ENCODE measurements at places on chromosomes 12 and 14.

DNA sequence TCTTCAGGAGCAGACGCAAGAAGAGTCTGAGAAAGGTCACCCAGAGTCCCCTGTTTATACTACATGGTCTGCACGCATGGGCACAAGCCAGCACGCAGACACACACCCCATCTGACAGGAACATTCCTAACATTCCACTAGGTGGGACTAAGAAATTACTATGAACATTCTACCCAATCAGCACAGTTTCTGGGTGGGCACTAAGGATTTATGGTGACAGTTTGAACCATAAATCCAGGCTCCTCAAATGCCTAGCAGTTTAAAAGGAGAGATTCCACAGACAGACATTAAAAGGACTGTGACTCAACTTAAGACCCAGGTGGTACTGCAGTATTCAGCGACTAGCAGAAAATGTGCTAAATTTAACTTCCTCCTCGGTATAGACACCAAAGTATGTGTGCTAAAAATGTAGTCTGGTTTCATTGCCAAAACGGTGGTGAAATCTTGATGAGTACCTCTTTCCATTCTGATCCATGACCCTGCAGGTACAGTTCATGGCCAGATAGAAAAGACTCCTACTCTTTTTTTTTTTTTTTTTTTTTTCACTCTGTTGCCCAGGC lies 16.2 kb downstream of the ABHD4 start:
- no peak for DNase-seq

GRCh38 chr14:70576891-70577290 lies 23.6 kb downstream of the MED6 start:
- no peak for DNase-seq

DNA sequence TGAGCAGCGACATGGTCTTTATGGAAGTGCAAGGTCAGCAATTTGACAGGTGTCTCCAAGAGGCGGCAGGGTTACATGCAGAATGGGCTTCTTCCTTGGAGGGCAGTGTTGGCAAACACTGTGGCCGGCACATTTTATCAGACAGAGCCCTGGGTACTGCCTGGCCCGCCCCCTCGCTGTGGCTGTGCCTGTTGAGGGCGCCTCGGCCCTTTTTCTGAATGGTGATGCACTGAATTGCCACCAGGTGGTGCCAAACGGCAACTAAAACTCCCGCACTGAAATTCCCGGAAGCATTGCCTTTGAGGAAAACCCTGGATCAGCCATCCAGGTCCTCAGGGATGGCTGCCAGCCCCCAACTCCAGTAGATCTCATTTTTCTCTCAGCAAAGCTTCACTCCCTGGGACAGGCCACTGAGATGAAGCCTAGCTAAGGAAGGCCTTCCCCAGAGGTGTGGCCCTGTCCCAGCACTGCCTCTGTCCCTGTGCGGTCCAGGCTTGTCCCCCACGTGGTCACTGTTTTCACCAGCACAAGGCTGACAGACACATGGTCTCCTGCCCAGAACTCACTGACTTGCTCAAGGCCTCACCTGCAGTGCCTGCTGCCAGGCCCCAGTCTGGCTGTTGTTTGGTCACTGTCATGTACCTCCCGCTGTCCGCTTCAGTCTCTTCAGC lies 73.6 kb downstream of the TESC start:
- DNase-seq, result peak; percentile 71

- DNase-seq, result no peak
Observed at GRCh38 chr14:104212206-104213095, 74.1 kb downstream of the KIF26A start.

DNA sequence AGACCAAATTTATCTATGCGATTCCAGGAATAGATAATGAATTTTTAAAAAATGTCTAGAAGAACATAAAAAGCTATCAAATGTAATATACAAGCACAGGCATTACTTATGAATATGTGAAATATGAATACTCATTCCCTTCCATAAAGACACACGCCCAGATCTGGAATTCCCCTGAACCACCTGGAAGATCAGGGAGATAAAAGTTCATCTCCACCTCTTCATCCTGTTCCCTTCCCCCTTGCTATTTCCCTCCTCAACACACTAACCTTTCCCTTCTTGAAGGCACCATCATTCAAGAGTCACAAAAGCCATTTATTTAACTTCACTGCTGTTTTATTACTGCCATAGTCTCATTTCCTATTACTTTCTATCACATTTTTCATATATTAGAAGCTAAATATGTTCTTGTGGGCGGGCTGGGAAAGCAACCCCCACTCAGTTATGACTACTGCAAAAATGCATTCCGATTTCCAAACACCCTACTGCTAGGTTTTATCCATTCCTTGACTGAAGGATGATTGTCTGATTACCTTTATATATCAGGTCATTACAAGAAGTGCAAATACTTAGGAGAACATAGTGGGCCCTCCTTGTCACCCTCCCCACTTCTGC lies 16.1 kb downstream of the FGD6 start:
- DNase-seq, result no peak

- DNase-seq, result no peak
Observed at GRCh38 chr12:57476162-57476992, 3.3 kb downstream of the ARHGAP9 start.

DNA sequence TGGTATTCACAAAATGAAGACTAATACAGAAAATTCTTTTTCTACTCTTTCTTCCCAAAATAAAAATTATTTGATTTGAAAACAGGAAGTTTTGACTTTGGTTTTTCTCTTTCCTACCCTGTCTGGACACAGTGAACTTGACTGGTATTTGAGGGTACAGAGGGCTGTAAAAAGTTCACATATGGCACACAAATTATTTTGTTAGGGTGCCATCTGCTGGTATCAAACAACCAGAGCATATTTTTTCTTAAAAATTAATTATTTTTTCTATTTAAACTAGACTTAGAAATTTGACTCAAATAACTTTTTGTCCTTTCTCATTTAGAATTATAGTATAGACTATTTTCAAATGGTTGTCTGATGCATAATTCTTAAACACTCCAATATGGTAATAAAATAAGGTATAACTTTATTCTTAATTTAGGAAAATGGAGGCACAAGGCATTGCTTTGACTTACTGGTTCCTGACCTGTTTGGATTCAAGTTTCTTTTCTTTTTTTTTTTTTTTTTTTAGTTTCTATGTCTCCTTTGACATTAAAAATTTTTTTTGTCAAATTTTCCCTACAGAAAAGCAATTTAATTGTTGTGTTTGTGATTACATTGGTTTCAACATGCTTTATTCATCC lies 390.6 kb downstream of the PRKD1 start:
- no peak for DNase-seq

GRCh38 chr14:106879241-106879640 lies 1352.9 kb downstream of the TMEM121 start:
- no peak for DNase-seq

GRCh38 chr12:110012137-110012536 lies 12.9 kb downstream of the ANKRD13A start:
- DNase-seq, result no peak

DNA sequence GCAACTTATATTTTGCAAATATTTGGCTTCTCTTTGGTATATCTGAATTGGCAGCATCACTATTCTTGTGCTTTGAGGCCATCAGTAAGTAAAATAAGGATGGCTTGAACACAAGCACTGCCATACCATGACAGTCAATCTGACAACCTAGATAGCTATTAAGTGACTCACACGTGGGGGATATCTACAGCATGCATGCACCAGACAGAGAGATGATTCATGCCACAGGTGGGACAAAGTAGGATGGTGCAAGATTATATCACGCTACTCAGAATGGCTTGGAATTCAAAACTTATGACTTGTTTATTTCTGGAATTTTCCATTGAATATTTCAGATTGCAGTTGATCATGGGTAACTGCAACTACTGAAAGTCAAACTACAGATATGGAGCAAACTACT lies 675.6 kb upstream of the MDGA2 start:
- DNase-seq, result no peak

Measured in SHP77 treated with DMSO at 0.1 percent for 48 hours (cell line).